ENCODE measurements at places on chromosomes 1 and 21. TPM values are rescaled to one million over a fixed set of nuclear protein-coding genes. Genes with fewer than 3 reads are reported as not detected.

DNA sequence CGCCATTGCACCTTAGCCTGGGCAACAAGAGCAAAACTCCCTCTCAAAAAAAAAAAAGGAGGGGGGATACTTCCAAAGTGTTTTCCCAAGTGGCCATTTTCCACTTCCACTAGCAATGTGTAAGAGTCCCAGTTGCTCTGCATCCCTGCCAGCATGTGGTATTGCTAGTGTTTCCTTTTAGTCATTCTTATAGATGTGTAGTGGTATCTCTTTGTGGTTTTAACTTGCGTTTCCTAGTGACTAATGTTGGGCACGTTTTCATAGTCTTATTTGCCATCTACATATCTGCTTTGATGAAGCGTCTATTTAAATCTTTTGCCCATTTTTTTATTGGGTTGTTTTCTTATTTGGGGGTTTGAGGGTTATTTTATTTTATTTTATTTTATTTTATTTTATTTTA, 31.1 kb downstream of the INAVA start:
- H3K36me3 ChIP-seq: no peaks in the 10 kb centered on the region
- H3K4me3 ChIP-seq: no peak overlapping the region
- DNase-seq: no peak
- H3K27me3 ChIP-seq: no peaks in the 10 kb centered on the region
- no peak overlapping the region for H3K27ac ChIP-seq

The ANGPTL1 gene
- not detected for total RNA-seq

- no peak overlapping the region for H3K4me3 ChIP-seq
- peak; percentile 68 for DNase-seq
- no peak overlapping the region for H3K27ac ChIP-seq
- no peaks in the 10 kb centered on the region for H3K27me3 ChIP-seq
Observed at GRCh38 chr1:205354259-205355074, 2.3 kb downstream of the KLHDC8A start.

DNA sequence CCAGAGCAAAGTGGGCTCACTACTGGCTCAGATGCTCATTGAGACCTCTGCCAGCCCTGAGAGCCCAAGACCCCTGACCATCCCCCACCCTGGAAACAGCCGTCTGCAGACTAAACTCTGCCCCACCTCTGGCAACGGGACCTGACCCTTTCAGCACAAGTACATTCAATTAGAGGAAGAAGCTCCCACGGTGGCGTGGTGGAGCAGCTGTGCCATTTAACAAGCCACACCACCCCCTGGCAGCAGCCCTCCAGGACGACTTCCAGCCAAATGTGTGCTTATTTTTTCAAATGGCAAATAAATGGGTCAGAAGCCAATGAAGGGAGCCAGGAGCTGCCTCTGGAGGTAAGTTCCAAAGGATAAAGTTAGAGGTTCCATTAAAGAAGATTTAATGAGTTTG, 226.7 kb downstream of the NPHP4 start:
- no peak overlapping the region for H3K4me3 ChIP-seq
- peaks cover 17% of the 10 kb centered on the region for H3K36me3 ChIP-seq
- peaks cover 50% of the 10 kb centered on the region for H3K4me1 ChIP-seq
- H3K27me3 ChIP-seq: no peaks in the 10 kb centered on the region
- peak overlapping the region; percentile 2 for H3K27ac ChIP-seq

DNA sequence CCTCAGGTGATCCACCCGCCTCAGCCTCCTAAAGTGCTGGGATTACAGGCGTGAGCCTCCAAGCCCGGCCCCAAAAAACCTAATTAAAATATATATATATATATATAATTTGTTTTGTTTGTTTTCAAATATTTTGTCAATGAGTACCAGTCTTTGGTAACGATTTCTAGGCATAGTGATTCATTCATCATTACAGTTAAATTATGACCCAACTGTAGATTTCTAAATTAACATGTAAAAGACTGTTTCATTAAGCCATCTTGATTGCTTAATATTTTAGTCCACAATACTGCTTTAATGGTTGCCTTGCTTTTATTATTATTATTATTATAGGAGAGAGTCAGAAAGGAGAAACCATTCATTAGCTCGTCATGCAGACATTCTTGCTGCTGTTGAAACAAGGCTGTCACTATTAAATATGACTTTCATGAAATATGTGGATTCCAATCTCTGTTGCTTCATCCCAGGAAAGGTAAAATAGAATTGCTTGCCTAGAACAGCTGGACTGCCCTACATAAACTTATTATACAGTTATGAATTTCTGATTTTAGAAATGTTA, 19.9 kb downstream of the FBXO28 start:
- H3K27me3 ChIP-seq: no peaks in the 10 kb centered on the region
- H3K4me3 ChIP-seq: no peak overlapping the region
- H3K27ac ChIP-seq: no peak overlapping the region
- no peaks in the 10 kb centered on the region for H3K4me1 ChIP-seq

- H3K4me3 ChIP-seq: no peak overlapping the region
- no peak for DNase-seq
- no peak overlapping the region for H3K27ac ChIP-seq
- H3K36me3 ChIP-seq: no peaks in the 10 kb centered on the region
Observed at GRCh38 chr21:39057121-39057520, 126.1 kb downstream of the PSMG1 start.

- H3K36me3 ChIP-seq: peaks cover 7% of the 10 kb centered on the region
- H3K4me3 ChIP-seq: no peak overlapping the region
- no peak overlapping the region for H3K27ac ChIP-seq
- no peaks in the 10 kb centered on the region for H3K27me3 ChIP-seq
Observed at GRCh38 chr1:183061194-183061593, 38.0 kb downstream of the LAMC1 start.

The SLAMF7 gene
- total RNA-seq: not detected

DNA sequence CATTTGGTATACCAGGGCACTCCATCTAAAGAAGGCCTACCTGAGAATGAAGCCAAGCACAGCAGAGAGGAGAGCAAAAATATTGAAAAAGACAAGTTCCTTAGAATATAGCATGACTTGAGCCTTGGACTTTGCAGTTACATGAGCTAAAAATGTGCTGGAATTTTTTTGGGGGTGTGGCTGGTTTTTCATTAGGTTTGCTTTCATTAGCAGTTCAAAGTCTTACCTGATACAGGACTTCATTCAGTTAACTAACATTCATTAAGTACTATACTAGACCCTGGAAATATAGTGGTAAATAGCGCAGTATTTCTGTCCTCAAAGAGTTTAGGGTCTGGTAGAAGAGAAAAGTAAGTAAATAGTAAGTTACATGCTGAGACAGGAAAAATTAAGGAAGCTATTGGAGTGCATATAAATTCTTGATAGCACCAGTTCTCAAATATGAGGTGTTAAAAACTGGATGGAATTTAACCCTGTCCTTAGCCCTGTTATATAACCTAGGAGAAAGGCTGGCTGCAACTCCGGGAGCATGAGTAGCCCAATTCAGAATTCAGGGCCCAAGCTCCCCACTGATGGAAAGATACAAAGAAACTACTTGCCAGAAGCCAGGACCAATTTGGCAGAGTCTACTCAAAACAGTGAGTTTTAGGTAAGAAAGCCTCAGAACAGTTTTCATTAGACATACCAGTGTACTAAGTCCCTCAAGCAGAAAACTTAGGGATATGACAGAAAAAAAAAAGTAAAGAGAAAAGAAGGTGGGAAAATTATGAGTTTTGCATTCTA, 3.1 kb upstream of the DOCK7 start:
- no peak for DNase-seq
- peaks cover 9% of the 10 kb centered on the region for H3K36me3 ChIP-seq
- no peak overlapping the region for H3K4me3 ChIP-seq
- H3K4me1 ChIP-seq: peaks cover 24% of the 10 kb centered on the region
- H3K27ac ChIP-seq: no peak overlapping the region

The KMO gene
- total RNA-seq: not detected
